Activated T-helper 1 cell treated with anti-CD3 and anti-CD28 coated beads, Interleukin-12 subunit alpha, Interleukin-12 subunit beta, Interleukin-2, Interleukin-4 antibody, amounts not matched to agents 30 ng/mL and 10 ng/mL and 1 ng/mL, durations not matched to agents 14 hours and 24 hours and 36 hours (primary cell): ENCODE measurements at places on chromosomes 5 and 9.

DNA sequence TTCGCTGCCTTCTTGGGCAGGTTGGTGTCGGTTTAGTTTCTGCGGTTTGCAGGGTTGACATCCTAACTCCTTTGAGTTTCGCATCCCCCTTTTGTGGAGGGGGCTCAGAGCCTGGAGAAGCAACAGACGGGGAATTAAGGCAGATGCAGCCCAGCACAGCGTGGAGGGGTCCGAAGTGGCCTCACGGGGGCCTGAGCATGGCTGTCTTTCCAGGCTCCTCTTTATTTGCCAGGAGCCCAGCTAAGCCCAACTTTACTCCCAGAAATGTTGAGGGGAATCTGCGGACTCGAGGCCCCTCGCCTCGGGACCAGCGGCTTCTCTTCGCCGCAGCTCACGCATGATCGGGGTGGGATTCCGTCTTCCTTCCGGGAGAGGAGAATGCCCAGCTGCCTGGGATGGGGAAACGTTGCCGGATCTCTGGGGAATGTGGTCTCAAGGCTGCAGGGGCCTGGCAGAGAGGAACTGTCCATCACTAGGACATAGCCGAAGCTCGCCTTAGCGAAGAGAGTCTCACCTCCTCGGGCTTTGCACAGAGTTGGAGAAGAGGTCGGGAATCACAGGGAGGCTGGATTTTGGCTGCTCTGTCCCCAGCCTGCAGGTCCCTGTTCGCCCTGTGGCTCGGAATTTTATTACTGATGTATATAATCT, 1.3 kb downstream of the RAI14 start:
- no peak for DNase-seq

- DNase-seq: no peak
Observed at GRCh38 chr5:74629326-74629725, 11.2 kb downstream of the ENC1 start.

GRCh38 chr9:120289098-120289497, 290.9 kb downstream of the CDK5RAP2 start:
- no peak for DNase-seq

GRCh38 chr5:83927140-83927733, 206.6 kb upstream of the HAPLN1 start:
- DNase-seq: no peak

DNA sequence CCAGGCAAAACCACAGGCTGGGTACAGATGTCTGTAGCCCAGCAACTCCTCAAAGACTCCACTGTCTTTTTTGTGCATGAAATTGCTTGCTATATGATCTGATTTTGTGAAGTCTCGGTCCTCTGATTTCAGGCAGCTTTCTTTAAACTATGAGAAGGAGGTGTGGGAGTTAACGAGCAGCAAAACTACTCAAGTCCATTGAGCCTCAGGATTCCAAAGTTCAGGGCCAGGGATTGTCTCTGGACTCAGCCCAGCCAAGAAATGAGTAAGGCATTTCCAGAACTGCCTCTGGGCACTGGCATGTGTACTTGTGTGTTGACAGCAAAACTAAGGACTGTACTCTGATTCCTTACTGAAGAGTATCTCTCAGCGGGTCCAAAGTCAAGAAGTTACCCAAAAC, 53.4 kb upstream of the GLIS3 start:
- DNase-seq: no peak

DNA sequence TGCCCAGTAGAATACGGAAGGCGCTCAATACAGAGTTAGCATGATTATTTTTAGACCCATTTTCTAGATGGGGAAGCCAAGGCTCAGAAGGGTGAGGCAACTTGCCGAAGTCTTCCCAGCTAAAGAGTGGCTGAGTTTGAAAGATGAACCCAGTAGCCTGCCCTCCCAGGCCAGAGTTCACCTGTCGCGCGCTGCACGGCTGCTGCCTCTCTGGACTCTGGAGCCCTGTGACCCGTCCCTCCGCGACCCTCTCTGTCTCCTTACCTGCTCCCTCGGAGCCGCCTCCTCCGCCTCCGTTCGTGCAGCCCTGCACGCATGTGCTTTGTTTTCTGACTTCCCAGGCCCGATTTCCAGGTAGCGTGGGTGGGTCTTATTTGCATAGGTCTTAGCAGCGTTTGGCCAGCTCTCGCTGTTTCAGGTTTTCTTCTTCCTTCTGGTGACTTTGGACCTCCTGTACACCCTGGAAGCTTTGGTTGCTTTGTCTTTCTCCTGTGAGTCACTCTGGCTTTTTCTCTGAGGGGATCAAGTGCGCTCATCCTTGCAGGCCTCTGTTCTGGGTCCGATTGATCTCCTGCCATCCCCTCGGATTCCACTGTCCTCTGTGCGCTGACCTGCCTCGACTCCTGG, at the start of gene RNF183:
Gene RNF183, minus strand, starts transcription at position 585 of the 627 bp plus-strand sequence. CDS start 5,192 bp downstream, outside the sequence.
- no peak for DNase-seq

DNA sequence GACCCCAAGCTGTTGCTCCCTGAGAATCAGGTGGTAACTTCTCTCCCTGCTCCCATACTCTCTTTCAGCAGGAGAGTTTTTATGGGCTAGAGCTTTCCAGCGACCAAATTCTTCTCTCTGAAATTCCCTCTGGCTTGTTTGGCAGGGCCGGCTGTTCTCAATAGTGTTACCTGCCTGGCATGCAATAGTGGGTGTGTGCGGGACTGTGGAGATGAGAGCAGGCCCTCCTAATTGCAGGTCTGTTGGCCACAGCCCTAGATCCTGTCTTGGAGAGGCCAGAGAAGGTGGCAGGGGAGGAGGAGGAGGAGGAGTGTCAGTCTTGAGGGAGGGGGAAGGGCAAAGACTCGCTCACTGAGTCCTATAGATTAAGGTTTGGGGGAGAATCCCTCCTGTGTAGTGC, 29.5 kb downstream of the AQP7 start:
- DNase-seq: no peak

- DNase-seq: no peak
Observed at GRCh38 chr5:6603643-6604042, 29.2 kb downstream of the NSUN2 start.

GRCh38 chr5:139113892-139114291, 84.3 kb downstream of the SIL1 start:
- DNase-seq: no peak

- DNase-seq: no peak
Observed at GRCh38 chr9:33139421-33140228, 27.5 kb downstream of the B4GALT1 start.

DNA sequence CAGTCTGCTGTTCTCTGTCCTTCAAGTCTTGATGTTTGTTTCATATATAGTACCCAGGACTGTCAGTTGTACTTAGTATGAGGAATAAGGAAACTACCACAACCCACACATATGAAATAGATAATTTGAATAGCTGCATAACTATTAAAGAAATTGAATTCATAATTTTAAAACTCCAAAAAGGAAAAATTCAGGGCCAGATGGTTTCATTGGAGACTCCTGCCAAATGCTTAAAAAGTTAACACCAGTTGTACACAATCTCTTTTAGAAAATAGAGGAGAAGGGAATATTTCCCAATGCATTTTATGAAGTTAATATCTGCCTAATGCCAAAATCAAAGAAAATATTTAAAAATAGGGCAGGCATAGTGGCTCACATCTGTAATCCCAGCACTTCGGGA, 24.6 kb upstream of the SPIN1 start:
- no peak for DNase-seq

DNA sequence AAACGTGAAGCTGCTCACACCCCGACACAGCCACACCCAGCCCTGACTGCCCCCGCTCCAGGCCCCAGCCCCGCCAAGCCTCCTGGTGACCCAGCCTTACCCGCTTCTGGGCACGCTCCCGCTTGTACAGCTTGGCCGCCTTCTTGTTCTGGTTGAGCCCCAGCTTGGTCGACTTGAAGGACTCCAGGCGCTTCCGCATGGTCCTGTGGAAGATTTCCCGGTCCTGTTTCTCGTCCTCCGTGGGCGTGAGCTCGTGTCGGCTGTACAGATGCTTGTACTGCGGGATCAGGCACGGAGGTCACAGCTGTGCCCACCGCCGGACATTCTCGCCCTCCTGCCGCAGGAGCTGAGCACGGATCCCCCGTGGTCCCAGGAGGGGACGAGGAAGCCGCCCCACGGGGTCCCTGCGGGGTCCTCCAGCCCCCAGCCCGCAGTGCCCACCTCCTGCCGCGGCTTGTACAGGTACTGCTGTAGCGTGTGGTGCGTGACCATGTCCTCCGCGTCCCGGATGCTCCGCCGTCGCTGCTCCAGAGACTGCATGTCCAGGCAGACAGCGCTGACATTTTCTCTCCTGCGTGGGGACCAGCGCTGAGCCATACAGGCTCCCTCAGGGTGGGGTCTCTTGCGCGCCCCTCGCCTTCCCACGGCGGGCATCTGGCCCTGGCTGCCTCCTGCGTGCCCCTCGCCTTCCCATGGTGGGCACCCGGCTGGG, 33.3 kb downstream of the EXOC3 start:
- no peak for DNase-seq

GRCh38 chr9:91803151-91803940, 146.7 kb downstream of the ROR2 start:
- DNase-seq: no peak

GRCh38 chr5:117888688-117889087, 1099.7 kb downstream of the DTWD2 start:
- no peak for DNase-seq

DNA sequence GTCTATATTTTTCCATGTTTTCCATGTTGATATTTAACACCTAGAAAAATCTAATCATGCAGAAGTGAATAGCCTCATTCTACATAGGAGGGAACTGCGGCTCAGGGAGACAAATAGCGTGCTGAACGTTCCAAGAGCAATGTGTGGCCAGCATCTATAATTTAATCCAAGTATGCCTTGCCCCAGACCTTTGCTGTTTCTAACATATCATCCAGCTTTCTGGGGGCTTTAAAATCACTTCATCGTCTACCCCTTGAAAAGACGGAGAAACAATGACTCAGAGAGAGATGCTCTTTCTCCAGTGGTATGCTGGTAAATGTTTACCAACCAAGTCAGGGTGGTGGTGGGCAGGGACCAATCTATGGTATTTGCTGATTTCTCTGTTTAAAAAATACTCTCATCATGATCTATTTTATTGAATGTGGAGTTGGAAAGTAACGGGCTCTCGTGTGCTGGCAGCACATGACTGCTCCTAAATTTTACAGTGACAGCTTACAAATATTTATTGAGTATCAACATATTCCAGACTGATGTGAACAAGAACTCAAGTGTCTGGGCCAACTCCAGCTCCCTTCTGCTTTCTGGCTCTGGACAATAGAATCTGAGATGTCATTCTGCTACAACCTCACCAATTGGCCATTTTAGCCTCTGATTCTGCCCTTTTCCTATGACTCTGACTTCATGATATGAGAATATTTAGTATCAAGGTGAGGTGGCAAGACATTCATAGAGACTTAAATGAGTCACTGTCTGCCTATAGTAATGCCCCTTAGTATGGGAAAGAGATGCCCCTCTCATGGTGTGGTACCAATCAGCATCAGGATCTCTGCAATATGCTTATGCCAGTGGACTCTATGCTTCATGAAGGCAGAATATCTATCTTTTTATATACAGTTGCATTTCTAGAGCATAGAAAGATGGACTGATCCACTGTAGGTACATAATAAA, 407.4 kb upstream of the TNC start:
- no peak for DNase-seq

- no peak for DNase-seq
Observed at GRCh38 chr5:111079846-111080245, 8.3 kb downstream of the TSLP start.

GRCh38 chr9:81546489-81546888, 142.9 kb downstream of the TLE1 start:
- no peak for DNase-seq

- no peak for DNase-seq
Observed at GRCh38 chr5:10600626-10601245, 36.9 kb downstream of the ANKRD33B start.

GRCh38 chr5:72721844-72722243, 94.6 kb upstream of the TNPO1 start:
- no peak for DNase-seq

- DNase-seq: no peak
Observed at GRCh38 chr5:16414861-16415260, 50.7 kb downstream of the ZNF622 start.

- no peak for DNase-seq
Observed at GRCh38 chr5:75753182-75753581, 35.9 kb upstream of the POC5 start.

GRCh38 chr5:65075623-65076250, 307.0 kb downstream of the CWC27 start:
- no peak for DNase-seq

- DNase-seq: peak; percentile 17
Observed at GRCh38 chr9:98807814-98808195, 335 bp downstream of the GALNT12 start.

DNA sequence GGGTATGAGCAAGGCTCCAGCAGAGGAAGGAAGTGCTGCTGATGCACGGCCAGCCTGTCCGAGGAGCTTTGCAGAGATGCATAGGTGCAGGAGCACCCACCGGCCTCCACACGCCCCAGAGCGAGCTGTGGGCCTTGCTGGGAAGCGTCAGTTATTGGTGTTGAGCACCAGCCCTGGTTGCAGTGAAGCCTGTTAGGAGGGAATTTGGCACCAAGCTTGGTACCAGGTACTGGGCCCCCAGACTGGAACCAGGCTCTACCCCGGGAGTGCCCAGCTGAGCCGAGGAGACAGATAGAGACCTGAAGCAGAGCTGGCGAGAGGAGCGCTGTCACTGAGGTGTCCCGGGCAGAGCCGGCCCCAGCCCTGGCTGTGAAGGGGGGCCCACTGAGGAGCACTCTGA, 5.2 kb downstream of the TCF7 start:
- no peak for DNase-seq

DNA sequence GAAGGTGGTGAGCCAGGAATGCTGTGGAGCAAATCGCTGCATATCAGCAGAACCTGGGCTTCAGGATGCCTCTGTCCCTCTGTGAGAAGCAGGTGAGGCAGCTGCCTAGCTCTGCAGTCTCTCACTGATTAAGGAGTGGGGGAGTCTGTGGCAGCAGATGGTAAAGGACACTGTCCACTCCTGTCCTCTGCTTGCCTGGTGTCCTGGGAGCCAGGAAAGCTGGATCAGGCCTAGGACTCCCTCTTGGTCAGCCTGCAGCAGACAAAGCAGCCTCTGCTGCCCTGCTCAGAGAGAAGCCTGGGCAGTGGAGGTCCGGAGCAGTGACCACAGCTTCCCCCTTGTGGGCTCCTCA, 214.7 kb downstream of the HSPA4 start:
- DNase-seq: no peak

GRCh38 chr5:76144513-76145274, 61.5 kb downstream of the SV2C start:
- DNase-seq: no peak

GRCh38 chr5:145976431-145977155, 40.2 kb downstream of the SH3RF2 start:
- no peak for DNase-seq

DNA sequence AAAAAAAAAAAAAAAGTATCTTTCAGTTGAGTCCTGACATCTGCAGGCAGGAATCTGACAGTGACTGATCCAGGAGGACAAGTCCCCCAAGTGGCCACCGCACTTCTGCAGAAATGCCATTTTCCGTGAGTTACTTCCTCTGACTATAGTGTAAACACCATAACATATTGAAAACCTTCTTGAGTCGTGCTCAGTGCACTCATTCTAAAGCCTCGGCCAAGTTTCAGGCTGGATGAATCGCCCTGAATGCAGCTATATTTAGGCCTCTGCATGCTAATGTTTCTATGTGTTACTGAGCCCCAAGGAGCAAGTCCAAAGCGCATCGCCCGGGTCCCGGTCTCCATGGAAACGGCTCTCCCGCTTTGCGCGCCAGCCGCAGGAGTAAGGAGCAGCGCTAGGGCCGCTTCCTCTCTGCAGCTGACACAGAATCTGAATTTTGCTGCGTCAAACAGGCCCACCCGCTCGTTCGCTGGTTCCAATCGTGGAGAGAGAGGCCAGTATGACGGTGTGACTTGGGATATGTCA, 335.4 kb downstream of the MSX2 start:
- no peak for DNase-seq
